ENCODE measurements at places on chromosomes 7 and 10.

- no peak for DNase-seq
Observed at GRCh38 chr10:71293446-71294084, 25.5 kb upstream of the SLC29A3 start.

GRCh38 chr10:121764233-121764942 is 163.4 kb downstream of the ATE1 start:
- no peak for DNase-seq

DNA sequence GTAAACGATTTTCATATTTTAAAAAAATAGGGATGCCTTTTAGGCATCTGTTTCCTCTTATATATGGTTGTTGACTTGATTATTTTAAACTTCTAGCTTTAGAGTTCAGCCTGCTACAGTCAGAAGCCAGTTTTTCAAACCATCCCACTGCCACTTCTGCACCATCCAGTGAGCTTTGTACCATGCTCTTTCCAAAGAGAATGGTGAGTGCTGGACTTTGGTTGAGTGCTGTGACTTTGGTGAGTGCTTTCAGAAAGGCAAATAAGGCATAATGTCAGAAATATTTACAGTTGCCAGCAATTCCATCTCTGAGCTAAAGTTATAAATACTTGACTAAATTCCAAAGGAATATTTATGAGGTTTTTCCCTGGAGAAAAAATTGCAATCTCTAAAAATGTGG is 117.4 kb downstream of the IPMK start:
- no peak for DNase-seq

- DNase-seq, result no peak
Observed at GRCh38 chr7:98399890-98400541, 874 bp downstream of the BAIAP2L1 start.

- no peak for DNase-seq
Observed at GRCh38 chr10:86316990-86317389, 49.6 kb downstream of the GRID1 start.

- no peak for DNase-seq
Observed at GRCh38 chr7:93569189-93569588, 5.3 kb downstream of the CALCR start.

DNA sequence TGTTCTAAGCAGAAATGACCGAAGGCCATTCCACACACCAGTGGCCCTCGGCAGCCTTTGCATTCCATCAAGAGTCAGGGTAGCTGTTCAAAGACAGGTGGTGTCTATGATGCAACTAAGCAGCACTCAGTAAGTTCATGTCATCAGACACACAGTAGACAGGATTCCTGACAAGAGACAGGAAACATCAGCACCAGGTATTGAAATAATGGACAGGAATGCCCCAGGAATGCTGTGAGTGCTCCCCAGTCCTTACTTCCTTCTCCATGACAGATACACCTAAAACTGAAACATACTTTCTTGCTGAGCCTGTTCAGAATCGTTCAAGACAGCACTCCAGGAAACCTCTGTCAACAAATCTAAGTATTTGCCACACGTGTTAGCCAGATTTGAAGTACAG is 204.4 kb downstream of the TPST1 start:
- no peak for DNase-seq

GRCh38 chr10:122494833-122495232 is 33.5 kb downstream of the HTRA1 start:
- DNase-seq, result no peak

DNA sequence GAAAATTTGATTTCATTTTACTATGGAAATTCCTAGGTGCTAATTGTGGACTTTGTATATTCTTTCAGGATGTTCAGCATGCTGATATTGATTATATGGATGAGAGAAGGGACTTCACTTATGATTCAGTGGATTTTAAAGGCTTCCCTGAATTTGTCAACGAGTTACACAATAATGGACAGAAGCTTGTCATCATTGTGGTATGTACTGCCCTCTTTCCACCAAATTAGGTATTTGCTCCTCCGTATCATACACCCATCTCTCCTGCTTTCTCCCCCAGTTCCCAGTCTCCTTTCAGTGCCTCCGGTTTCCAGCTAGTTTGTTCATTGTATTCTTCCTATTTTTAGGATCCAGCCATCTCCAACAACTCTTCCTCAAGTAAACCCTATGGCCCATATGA is 34.6 kb downstream of the MGAM start:
- DNase-seq, result no peak

DNA sequence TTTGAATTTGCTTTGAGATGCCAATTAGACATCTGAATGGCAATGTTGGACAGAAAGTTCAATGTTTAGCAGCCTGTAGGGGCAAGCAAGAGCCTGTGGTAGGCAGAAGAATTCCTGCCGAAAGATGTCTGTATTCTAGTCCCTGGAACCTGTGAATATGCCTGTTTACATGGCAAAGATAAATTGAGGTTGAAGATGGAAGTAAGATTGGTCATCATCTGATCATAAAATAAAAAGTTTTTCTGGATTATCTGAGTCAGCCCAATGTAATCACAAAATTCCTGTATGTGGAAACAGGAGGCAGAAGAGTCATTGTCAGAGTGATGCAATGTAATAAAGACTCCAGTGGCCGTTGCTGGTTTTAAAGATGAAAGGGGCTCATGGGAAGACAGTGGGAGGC is 430.5 kb downstream of the MDFIC start:
- no peak for DNase-seq

DNA sequence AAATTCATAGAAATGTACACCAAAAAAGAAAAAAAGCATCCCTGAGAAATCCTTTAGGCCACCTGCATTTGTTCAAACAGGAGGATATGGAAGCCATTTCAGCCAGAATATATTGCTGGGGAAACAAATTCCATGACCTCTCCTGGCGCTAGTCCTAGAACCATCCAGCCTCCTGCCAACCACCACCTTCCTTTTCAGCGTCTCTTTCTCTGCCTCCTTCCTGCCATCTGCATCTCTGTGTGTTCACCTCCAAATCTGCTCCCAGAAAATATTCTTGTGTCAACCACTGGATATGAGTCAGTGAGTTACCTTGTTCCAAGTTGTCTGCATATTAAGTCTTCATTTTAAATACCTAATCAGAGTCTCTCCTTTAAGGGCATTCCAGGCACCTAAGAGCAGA is 50.6 kb upstream of the NPY start:
- DNase-seq, result no peak

- no peak for DNase-seq
Observed at GRCh38 chr10:128165536-128165935, 39.3 kb upstream of the MKI67 start.

DNA sequence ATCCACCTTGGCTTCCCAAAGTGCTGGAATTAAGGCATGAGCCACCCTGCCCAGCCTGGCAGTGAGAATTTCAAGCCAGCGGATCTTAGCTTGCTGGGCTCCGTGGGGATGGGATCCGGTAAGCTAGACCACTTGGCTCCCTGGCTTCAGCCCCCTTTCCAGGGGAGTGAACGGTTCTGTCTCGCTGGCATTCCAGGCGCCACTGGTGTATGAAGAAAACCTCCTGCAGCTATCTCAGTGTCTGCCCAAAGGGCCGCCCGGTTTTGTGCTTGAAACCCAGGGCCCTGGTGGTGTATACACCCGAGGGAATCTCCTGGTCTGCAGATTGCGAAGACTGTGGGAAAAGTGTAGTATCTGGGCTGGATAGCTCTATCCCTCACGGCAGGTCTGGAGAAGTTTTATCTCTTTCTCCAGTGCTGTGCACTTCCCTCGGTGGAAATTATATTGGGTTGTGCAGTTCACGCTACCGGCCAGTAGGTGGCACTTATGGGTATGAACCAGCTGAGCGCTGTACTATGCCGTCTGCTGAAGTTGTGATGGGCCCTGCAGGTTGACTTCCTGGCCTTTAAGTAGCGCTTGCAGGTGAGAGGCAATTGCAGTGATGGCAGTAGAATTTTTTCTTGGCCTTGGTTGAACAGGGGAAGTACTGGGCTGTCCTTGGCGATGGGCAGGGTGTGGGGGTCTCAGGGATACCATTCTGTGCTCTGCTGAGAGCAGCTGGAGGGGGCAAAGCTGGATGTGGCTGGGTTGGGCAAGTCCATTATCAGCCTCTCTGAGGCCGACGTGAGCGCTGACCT is 138.0 kb upstream of the MTPN start:
- DNase-seq, result no peak

- no peak for DNase-seq
Observed at GRCh38 chr7:5776894-5777660, 4.4 kb downstream of the RNF216 start.

DNA sequence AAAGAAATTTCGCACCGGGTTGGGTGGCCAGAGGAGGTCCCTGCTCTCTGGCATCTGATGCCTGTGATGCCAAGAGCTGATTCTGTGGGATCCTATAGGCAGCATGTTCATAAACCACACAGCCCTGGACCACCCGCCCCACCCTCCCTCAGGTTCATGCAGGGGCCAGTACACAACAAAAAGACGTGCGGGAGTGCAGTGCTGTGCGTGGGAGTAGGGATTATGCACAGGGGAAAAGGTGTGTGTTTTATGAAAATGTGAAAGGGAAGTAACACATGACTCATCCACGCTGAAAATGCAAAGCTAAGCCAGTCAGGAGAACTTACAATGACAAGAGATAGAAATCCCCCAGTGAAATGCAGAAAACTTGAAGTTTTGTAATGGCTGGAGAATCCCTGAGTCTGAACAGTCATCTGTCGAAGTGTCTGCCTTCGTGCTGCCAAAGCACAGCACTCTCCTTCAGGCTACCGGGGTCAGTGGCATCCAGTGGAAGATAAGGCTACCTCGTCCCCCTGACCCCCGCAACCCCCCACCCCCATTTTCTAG is 1.1 kb downstream of the KIAA1217 start:
- no peak for DNase-seq

DNA sequence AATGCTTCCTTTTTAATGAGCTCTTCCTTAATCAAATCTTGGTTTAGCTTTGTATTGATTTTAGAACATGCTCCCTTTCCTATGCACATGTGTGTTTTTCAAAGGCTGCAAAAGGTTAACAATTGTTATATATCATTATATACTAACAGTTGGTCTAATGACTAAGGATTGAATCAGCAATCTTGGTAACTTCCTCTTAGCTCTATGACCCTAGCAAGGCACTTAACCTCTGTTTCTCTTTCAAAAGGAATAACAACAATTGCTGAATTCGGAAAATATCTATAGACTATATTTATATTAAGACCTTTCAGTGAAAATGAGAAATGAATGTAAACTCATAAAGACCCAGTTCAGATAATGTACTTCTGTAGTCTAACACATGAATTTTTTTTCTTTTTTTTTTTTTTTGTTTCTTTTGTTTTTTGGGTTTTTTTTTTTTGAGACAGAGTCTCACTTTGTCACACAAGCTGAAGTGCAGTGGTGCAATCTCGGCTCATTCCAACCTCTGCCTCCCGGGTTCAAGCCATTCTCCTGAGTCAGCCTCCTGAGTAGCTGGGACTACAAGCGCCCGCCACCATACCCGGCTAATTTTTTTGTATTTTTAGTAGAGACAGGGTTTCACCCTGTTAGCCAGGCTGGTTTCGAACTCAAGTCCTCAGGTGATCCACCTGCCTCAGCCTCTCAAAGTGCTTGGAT is 48.8 kb downstream of the HOXA1 start:
- no peak for DNase-seq

- no peak for DNase-seq
Observed at GRCh38 chr7:75758491-75758890, 13.5 kb downstream of the CCL26 start.

DNA sequence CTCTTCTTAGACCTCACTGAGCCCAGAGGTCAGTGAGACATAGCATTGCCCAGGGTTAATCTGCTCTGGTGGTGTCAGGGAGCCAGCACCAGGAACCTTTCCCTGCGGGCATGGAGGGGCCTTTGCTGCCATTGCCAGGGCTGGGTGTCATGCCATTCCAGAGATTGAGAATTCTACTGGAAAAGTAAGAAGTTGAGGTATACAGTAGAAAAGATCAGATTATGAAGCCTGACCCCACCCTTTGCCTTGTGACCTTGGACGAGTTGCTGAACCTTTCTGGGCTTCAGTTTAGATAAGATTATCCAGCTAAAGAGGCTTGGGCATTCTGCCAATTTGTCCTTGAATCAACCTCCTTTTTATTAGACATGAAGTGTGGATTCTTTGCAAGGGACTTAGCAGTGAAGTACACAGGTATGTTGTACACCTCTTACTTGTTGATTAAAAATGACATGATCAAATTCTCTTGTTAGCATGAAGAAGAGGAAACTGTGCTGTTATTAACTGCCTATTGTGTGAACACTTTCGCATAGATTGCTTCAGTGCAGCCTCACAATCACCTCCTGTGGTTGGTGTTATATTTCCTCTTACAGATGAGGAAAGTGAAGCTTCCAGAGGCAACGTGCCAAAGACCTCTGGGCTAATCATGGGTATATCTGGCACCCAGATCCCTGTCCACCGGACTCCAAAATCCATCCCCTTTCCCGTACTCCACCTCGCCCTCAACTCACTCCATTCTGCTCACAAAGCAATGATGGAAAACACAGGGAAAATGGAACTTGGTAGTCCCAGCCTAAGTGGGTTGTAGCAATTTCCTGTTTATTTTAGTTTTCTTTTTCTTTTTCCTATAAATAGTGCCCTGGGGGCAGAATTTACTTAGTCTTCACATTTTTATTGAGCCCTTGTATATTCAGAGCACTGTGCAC is 151.3 kb downstream of the CAMK1D start:
- DNase-seq, result peak; percentile 58

DNA sequence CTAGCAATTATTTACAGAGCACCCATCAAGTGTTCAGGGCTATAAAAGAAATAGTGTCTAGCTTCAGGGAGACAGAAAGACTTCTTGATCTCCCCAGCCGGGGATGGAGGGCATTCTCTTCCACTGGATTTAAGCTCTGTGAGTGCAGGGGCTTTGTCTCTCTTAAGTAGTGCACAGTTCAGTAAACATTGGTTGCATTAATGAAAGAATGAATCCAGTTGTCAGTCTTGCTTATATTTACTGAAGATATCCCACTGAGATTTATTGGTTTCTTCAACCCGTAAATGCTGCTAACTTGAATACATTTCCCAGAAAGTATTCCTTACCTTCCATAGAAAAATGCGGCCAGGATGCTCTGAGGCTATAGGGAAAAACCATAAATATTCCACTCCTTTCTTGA is 41.9 kb downstream of the AUTS2 start:
- DNase-seq, result no peak

- DNase-seq, result peak; percentile 5
Observed at GRCh38 chr10:28533571-28534304, 820 bp downstream of the WAC start.

DNA sequence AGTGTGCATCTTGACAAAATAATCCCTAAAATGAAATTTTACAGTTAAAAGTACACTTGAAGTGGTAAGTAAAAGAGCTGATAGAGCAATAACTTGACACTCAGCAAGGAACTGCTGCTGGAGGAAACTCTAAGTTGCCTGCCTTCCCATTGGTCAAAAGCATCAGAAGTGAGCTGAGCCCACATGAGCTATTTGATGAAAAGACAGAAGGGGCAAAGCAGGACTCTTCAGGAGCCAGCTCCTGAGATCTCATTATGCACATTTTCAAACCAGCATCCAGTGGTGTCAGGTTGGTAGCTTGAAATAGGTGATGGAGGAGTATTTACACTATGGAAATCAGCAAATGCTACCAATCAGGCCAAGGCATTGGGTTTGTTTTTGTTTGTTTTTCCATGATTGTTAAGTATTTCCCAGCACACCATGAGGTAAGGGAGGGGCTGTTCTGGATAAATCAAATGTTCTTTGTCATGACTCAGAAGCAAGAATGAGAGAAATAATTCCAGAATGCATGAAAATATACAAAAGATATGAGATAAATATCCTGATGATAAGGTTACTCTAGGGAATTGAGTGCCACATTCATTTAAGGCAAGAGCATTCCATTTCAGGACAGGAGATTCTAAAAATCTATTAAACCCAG is 316.6 kb downstream of the SNX13 start:
- DNase-seq, result no peak

GRCh38 chr10:70958396-70958795 is 70.0 kb upstream of the PCBD1 start:
- DNase-seq, result no peak
